ENCODE measurements at places on chromosomes 2 and 18. TPM values are rescaled to one million over a fixed set of nuclear protein-coding genes. Genes with fewer than 3 reads are reported as not detected.

TMX3 gene
- 55.2 TPM for total RNA-seq

DNA sequence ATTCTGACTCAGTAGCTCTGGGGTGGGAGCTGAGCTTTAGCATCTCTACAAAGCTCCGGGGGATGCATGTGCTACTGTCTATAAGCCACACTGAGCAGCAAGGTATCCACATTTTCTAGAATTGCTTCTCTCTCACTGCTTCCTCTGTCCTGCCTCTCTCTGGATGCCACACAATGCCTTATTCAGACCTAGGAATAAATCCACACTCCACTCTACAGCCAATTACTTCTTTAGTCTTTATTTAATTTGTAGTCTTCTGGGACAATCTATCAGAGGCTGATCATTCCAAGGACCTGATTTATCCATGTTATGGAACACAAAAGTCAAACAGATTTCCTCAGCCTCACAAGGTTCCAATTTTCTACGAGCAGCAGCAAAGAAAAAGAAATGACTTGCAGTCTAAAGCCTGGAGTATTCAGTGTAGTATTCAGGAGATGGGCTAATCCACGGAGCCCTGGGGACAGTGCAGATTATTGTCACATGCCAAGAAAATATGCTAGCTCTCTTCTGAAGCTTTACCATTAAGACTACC is 4.4 kb downstream of the BCL2 start:
- H3K36me3 ChIP-seq = no peaks in the 10 kb centered on the region
- DNase-seq = no peak
- no peaks in the 10 kb centered on the region for H3K27me3 ChIP-seq
- no peak overlapping the region for H3K4me3 ChIP-seq
- H3K27ac ChIP-seq = peak overlapping the region; percentile 93

GRCh38 chr2:19611491-19612332 is 253.3 kb upstream of the OSR1 start:
- no peaks in the 10 kb centered on the region for H3K4me1 ChIP-seq
- H3K27ac ChIP-seq = no peak overlapping the region
- H3K36me3 ChIP-seq = no peaks in the 10 kb centered on the region
- DNase-seq = no peak
- H3K4me3 ChIP-seq = no peak overlapping the region
- H3K27me3 ChIP-seq = no peaks in the 10 kb centered on the region

- no peak for DNase-seq
- peak overlapping the region; percentile 83 for H3K4me3 ChIP-seq
- H3K4me1 ChIP-seq = no peaks in the 10 kb centered on the region
- no peaks in the 10 kb centered on the region for H3K27me3 ChIP-seq
- no peaks in the 10 kb centered on the region for H3K36me3 ChIP-seq
- peak overlapping the region; percentile 98 for H3K27ac ChIP-seq
Observed at GRCh38 chr2:60880643-60881046, 729 bp upstream of the REL start.

DNA sequence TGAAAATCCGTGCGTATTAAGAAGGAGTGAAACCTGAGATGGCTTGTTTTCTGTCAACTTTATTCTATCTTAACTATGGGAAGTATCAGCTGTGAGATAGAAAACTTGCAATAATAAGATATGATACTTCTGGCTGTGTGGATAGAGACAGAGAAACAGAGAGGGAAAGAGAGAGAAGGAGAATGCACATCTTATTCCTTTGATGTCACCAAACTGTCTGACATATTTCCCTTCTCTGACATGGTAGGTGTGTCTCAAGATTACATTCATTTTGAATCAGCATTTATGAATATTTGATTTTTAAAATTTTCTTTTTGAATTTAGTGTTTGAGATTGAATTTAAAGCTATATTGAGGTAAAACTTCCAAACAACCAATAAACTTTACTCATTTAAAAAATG is 69.4 kb downstream of the CDC42EP3 start:
- no peak overlapping the region for H3K27ac ChIP-seq
- DNase-seq = no peak
- no peaks in the 10 kb centered on the region for H3K27me3 ChIP-seq
- no peaks in the 10 kb centered on the region for H3K4me1 ChIP-seq

DNA sequence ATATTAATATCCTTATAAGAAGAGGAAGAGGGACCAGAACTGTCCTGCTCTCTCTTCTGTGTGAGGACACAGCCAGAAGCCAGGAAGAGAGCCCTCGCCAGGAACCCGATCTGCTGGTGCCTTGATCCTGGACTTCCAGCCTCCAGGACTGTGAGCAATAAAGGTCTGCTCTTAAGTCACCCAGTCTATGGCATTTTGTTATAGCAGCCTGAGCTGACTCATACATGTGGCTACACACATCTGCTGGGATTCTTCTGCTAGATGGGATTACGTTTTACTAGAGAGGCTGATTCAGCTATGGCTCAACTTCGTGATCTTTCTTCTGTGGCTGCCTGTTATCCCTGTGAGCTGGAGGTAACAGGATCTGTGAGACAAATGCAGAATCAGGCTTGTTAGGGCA is 29.6 kb downstream of the ARL4C start:
- no peaks in the 10 kb centered on the region for H3K36me3 ChIP-seq
- no peak overlapping the region for H3K27ac ChIP-seq
- no peak overlapping the region for H3K4me3 ChIP-seq
- no peaks in the 10 kb centered on the region for H3K27me3 ChIP-seq

GRCh38 chr2:203527719-203528118 is 7.4 kb downstream of the RAPH1 start:
- H3K27me3 ChIP-seq = no peaks in the 10 kb centered on the region
- H3K36me3 ChIP-seq = no peaks in the 10 kb centered on the region
- no peak overlapping the region for H3K4me3 ChIP-seq
- DNase-seq = no peak
- H3K4me1 ChIP-seq = no peaks in the 10 kb centered on the region
- H3K27ac ChIP-seq = no peak overlapping the region

GRCh38 chr2:191631754-191632153 is 46.2 kb upstream of the NABP1 start:
- no peaks in the 10 kb centered on the region for H3K4me1 ChIP-seq
- no peaks in the 10 kb centered on the region for H3K36me3 ChIP-seq
- no peaks in the 10 kb centered on the region for H3K27me3 ChIP-seq
- DNase-seq = no peak

GRCh38 chr18:25322806-25323205 is 29.2 kb downstream of the ZNF521 start:
- H3K27me3 ChIP-seq = no peaks in the 10 kb centered on the region
- no peak overlapping the region for H3K27ac ChIP-seq
- no peaks in the 10 kb centered on the region for H3K36me3 ChIP-seq
- H3K4me3 ChIP-seq = no peak overlapping the region
- H3K4me1 ChIP-seq = no peaks in the 10 kb centered on the region
- DNase-seq = no peak

DNA sequence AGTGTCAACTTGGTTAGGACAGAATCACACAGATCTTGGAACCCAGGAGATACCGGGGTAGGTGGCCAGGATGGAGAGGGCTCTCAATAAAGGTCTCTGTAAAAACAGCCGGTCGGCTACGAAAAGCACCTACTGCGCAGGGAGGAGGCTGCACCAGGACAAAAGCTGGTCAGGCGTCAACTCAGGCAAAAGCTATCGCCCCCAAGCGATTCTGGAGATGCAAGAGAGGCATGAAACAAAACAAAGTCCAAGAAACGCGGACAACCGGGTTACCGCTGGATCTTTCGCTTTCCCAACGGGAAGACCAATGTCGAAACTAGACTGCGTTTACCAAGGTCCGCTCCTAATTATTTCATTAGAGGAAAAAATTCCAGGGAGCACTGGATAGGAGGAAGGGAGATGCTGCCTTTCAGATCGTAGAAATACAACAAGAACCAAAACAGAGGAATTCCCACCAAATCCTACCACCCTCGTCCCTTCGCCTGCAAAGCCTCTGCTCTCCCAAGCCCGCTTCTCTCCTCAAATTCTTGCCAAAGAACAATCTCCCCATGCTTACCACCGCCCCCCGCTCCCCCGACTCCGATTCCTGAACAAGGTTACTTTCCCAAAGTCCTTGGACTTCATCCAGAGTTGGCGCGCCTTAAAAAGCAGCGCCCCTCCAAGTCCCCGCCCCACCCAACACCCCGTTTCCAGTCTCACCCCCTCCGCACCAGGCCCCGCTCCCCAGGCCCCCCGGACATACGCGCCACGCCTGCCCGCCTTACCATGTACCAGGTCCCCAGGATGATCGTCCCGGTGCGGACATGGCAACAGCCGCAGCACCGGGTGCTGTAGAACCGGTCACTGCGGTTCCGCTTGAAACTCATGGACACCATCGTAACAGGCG is 539 bp downstream of the LAPTM4A start:
- H3K36me3 ChIP-seq = no peaks in the 10 kb centered on the region
- no peaks in the 10 kb centered on the region for H3K27me3 ChIP-seq
- H3K27ac ChIP-seq = peak overlapping the region; percentile 92
- peak; percentile 41 for DNase-seq

DNA sequence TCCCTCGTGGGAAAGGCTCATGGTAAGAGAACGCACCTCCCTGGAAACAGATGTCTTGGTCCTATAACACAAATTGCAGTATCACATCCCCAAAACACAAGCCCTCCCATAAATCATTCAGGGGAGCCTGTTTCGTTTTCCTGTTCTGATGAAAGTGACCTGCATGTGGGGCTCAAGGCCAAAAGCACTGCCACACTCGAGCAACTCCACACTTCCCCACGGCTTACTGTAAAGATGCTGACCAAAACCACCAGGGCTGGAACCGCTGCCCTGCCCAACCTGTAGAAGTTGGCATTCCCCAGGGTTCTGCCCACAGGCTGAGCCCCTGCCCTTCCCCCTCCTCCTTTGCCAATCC is 139.7 kb downstream of the BCL11A start:
- H3K27me3 ChIP-seq = no peaks in the 10 kb centered on the region
- H3K36me3 ChIP-seq = no peaks in the 10 kb centered on the region
- H3K4me1 ChIP-seq = no peaks in the 10 kb centered on the region

- no peak for DNase-seq
- no peaks in the 10 kb centered on the region for H3K27me3 ChIP-seq
- H3K36me3 ChIP-seq = no peaks in the 10 kb centered on the region
- H3K4me3 ChIP-seq = no peak overlapping the region
- no peak overlapping the region for H3K27ac ChIP-seq
- H3K4me1 ChIP-seq = no peaks in the 10 kb centered on the region
Observed at GRCh38 chr2:122704109-122704563, 948.7 kb downstream of the TSN start.

- no peak overlapping the region for H3K4me3 ChIP-seq
- H3K36me3 ChIP-seq = no peaks in the 10 kb centered on the region
- H3K27me3 ChIP-seq = no peaks in the 10 kb centered on the region
- no peak overlapping the region for H3K27ac ChIP-seq
- no peaks in the 10 kb centered on the region for H3K4me1 ChIP-seq
- no peak for DNase-seq
Observed at GRCh38 chr2:55947752-55948151, 24.2 kb upstream of the EFEMP1 start.

DNA sequence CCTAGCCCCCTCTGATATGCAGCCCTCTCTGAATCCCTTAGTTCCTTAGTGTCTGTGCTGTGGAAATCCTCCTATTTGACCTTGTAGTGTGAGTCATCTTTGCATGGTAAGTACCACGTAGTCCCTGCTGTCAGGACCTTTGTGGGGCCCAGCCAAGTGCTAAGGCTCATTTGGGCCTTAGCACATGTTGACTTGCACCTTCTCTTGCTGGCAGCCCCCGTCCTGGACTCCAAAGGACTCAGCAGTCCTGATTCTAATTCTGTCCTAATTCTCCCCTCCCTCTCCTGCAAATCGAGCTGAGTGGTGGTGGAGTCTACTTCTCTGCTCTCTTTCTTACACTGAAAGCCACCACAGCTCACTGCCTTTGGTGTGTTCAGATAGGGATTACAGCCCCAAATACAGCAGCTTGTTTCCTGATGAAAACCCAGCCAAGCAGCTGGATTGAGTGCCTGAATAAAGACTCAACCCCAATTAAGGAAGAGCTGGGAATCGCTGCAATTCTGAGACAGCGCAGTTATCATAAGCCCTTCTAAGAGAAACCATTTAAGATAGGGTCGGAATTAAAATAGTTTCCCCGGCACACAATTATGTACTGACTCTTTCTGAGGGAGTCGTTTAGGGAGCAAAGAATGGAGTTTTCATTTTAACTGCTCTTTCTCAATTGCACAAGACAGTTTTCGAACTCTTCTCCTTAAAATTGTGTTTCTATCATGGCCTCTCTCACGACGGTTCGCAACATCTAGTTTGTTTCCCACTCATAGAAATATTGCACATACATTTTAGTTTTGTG is 215.6 kb upstream of the TNP1 start:
- H3K27ac ChIP-seq = no peak overlapping the region
- no peak for DNase-seq
- no peaks in the 10 kb centered on the region for H3K4me1 ChIP-seq

Measured in Peyer's patch (tissue), 4 donors.